ENCODE measurements at places on chromosomes 6 and 20.

DNA sequence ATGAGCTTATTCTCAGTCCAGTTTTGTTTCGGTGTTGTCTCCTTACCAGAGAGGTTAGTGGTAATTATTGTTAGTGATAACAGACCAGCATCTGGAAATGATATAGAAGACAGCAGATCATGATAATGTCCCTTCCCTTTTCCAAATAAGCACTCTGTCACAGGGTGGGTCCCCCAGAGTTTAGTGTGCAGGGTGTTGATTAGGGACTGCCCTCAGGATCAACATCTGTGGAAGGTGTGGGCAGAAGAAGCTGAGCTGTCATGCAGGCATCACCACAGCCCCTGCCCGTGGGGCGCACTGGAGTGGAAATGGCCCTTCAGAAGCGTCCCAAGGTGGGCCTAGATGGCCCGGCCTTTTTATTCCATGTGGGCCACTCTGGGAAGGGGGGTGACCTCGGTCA, 67.6 kb upstream of the DTNBP1 start:
- DNase-seq, result no peak

DNA sequence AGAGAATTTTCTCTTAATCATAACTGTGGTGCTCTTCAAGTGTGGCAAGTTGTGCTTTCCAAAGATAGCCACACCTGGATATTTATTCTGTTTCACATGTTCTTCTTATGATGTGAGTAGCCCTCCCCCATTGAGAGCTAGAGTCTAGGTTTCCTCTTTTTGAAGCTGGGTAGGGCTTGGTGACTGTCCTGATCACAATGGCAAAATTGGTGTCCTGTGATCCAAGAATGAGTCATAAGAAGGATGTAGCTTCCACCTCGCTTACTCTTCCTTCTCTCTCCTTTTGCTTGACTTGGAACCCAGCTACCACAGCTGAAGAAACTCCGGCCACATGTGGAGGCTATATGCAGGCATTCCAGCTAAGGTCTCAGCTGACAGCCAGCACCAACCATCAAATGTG, 7.4 kb upstream of the IGF2R start:
- no peak for DNase-seq

DNA sequence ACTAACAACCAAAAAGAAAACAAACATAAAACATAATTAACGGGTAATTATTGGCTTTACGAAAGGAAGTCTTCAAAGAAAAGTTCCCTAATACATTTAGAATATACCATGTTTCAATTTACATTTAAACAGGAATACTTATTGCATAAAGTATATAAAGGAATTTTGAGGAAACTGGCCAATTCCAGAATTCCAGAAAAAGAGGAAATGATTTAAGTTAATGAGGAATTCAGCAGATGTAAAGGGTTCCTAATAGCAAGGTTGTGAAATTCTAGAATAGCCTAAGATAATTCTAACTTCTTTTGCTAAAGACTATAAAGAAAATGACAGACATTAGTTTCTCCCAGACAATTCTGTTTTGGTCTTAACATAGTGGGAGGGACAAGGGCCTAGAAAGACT, 35.0 kb downstream of the DTNBP1 start:
- DNase-seq, result no peak

DNA sequence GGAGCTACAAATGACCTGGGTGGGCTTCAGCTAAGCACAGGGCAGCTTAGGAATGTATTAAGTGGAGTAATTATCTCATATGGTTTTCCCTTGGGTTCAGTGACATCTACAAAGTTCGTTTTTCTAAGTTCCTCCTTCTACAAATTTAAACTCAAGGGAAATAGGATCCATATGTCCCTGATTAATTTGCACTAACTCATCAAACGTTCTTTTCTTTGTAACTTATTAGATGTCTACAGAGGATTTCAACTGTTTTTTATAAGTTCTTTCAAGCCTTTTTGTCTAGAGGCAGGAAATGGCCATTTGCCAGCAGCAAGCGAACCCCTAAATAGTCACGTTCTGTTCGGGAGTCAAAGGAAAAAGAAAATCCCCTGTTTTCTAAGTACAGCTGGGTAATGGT, 1060.3 kb downstream of the KIF16B start:
- DNase-seq, result no peak

DNA sequence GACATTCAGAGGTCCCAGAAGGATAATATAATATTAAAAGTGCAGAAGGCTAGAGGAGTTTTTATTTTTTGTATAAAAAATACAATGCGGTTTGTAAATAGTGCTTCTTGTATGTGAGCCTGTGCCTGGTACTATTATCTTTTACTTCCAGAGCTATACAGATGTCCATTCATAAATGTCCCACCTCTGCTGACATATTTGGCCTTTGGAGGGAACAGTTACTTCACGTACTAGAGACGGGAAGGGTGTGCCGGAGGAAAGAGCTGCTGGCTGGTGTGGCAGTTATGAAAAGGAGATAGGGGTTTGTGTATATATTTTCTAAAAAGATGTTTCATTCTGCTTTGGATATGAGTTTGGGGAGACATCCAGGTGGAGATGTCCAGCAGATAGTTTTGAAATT, 8.8 kb downstream of the CD109 start:
- no peak for DNase-seq

- DNase-seq, result no peak
Observed at GRCh38 chr6:106724337-106724736, 95.0 kb downstream of the QRSL1 start.

DNA sequence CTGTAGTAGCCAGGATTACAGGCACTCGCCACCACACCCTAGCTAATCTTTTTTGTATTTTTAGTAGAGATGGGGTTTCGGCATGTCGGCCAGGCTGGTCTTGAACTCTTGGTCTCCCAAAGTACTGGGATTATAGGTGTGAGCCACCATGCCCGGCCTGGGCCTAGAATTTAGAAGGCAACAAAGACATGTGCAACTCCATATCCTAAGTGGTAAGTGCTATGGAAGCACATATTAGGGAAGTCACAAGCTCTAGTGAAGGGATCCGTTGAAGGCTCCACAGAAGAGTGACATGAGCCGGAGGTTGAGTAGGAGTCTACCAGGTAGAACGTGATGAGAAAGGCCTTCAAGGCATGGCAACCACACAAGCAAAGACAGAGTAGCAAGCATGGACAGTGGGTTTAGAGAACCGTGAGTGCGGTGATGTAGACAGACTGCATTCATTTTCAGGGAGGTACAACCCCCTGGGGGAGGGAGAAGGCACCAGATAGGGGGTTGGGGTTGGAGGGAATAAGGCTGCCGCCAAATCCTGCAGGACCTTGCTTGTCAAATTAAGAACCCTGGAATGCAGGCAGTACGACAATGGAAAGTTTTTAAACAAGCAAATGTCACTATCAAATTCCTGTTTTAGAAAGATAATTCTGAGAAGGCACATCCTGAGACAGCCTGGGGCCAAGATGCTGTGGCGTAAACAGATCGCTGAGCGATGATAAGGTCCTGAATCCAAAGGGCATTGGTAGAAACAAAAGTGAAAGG, 50.2 kb downstream of the ARHGAP18 start:
- no peak for DNase-seq

GRCh38 chr6:154605178-154605881, 94.8 kb upstream of the CNKSR3 start:
- DNase-seq, result no peak

DNA sequence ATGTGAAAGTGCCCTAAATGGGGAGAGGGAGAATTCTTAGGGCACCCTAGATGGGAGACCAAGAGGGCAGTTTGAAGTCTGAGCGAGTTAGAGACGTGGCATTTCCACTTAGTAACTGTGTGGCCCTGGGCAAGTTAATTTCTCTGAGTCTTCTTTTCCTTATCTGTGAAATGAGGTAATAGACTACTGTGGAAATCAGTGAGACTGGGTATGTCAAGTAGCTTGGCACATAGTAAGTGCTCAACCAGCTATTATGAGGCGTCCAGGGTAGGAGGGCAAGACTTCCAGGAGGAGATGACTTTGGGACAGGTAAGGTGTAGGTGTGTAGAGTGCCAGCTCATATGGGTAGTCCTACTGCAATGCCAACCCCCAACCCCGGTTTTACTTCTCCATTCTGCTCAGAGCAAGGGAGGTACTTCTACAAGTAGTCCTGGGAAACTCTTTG, 770 bp downstream of the KIF3B start:
- DNase-seq, result no peak

- DNase-seq, result no peak
Observed at GRCh38 chr6:22300273-22300998, 3.6 kb upstream of the PRL start.

DNA sequence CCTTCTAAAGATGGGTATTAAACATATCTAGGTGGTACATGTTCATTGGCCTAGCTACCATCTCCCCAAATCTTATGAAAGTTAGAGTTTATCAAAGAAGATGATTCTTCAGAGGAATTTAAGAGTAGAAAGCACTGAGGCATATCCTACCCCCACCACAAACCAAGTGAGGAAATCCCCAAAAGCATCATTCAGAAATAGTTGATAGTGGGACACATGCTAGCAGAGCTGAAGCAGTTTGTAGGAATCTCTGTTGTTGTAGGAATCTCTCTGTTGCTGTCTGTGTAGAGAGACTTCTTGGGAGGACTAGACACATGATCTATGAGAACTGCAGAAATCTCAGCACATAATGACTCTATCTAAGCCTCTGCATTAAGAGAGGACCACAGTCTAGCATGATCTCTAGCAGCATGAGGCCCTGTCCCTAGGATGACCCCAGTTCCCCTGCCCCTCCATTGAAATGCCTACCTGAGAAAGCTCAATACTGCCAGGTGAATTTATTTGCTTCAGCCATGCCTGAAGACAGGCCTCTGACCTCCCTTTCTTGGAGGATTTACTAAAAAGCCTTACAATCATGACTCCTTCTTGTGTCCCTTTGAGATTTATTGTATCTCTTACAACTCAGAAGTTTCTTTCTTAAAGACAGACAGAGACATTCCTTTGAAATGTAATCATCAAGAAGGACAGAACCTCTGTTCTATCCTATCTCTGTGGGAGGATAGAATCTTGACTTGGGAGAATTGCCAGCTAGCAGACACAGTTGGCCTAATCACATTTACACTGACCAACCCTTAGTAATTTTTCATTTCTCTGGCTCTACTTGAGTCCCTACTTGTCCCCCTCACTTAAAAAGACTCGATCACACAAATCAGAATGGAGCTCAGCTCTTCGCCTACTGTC, 582.4 kb downstream of the PHF3 start:
- DNase-seq, result no peak

- DNase-seq, result no peak
Observed at GRCh38 chr6:10383331-10384090, 31.4 kb downstream of the TFAP2A start.
